ENCODE measurements at places on chromosomes 4 and X. TPM values are rescaled to one million over a fixed set of nuclear protein-coding genes. Genes with fewer than 3 reads are reported as not detected.

Gene NLRP2B
- total RNA-seq: not detected

Gene AGA
- total RNA-seq: 38.3 TPM

DNA sequence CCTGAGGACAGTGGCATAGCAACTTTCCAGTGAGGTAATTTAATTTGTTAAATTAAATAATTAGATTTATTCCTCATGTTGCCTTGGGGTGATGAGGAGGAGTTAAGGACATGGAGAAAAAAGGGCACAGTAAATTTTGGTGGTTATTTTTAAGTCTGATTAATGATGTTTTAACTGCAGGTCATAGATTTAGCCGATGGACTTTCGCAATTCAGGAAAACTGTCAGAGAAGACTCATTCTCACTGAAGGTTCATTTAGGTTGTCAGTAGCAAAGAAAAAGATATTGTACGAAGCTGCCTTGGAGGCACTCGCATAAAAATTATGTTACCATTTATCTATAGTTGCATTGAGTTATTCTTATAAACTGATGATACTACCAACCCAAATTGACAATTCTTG lies 164.2 kb upstream of the PITX2 start:
- DNase-seq: no peak

Gene SLIT2
- not detected for total RNA-seq
